Aorta (tissue), 5 donors: ENCODE measurements at places on chromosomes 13 and 19. TPM values are rescaled to one million over a fixed set of nuclear protein-coding genes. Genes with fewer than 3 reads are reported as not detected.

PEX11G gene
- total RNA-seq: 1.9 TPM

SIGLEC10 gene
- 4.0 TPM for total RNA-seq

PTH2 gene
- not detected for total RNA-seq

CGB1 gene
- not detected for total RNA-seq

SF3A2 gene
- total RNA-seq: 56.1 TPM

LILRA6 gene
- total RNA-seq: 13.3 TPM

KLF2 gene
- 98.9 TPM for total RNA-seq

MTIF3 gene
- total RNA-seq: 43.8 TPM

ANGPTL8 gene
- not detected for total RNA-seq

GRCh38 chr13:110636701-110637201, 21.4 kb downstream of the NAXD start:
- no peak overlapping the region for H3K4me3 ChIP-seq
- H3K27ac ChIP-seq: no peak overlapping the region
- no peaks in the 10 kb centered on the region for H3K36me3 ChIP-seq

DNA sequence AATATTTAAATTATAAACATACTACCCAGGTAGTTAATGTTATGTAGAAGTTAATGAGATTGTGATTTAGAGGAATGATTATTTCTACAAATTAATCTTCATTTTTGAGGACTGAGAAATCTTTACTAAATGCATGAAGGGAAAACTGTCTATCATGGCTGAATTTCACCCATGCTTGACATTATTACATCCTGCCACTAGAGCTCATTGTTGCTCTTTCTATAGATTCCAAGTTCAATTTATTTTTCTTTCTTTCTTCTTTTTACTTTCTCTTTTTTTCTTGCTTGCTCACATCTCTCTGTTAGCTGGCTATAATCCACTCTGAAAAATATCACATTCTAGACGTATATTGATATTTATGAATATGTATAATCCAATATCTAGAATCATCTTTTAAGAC, 505.0 kb upstream of the KLHL1 start:
- no peaks in the 10 kb centered on the region for H3K27me3 ChIP-seq
- no peak overlapping the region for H3K4me3 ChIP-seq
- no peak overlapping the region for H3K27ac ChIP-seq

- DNase-seq: no peak
- no peak overlapping the region for H3K4me3 ChIP-seq
- H3K27ac ChIP-seq: no peak overlapping the region
- H3K36me3 ChIP-seq: no peaks in the 10 kb centered on the region
Observed at GRCh38 chr13:89900104-89900765, 1447.3 kb upstream of the MIR17HG start.

- no peaks in the 10 kb centered on the region for H3K36me3 ChIP-seq
- H3K27ac ChIP-seq: no peak overlapping the region
- no peaks in the 10 kb centered on the region for H3K27me3 ChIP-seq
Observed at GRCh38 chr13:50167224-50167947, 152.1 kb downstream of the KCNRG start.

DNA sequence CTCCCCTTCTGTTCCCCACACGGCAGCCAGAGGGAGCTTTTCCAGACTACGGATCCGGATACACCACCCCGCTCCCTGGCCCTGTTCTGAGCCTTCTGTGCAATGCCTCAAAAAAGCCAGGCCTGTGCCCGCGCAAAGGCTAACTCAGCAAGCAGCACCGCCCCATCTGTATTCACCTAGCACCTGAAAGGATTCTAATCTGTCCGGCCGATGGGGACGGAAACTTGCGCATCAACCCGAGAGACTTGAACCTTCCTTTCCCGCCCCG, 589 bp downstream of the ZBTB45 start:
- peak overlapping the region; percentile 30 for H3K27ac ChIP-seq
- peak overlapping the region; percentile 50 for H3K4me3 ChIP-seq
- peak; percentile 82 for DNase-seq
- no peaks in the 10 kb centered on the region for H3K27me3 ChIP-seq
- no peaks in the 10 kb centered on the region for H3K4me1 ChIP-seq

DNA sequence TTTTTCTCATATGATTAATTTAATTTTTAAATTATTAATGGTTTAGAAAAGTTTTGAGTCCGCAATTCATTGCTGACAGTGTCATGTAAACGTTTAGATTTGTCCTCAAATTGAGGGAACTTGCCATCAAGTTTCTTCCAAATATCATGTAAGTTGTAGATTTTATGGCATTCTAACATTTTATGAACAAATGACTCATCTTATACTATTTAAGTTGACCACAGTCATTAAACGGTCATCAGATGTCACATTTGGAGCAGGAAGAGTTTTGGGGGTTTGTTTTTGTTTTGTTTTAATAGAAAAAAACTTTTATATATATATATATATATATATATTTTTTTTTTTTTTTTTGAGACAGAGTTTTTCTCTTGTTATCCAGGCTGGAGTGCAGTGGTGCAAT, 4.3 kb downstream of the ZNF114 start:
- no peak overlapping the region for H3K4me3 ChIP-seq
- no peaks in the 10 kb centered on the region for H3K36me3 ChIP-seq
- H3K27me3 ChIP-seq: no peaks in the 10 kb centered on the region
- H3K4me1 ChIP-seq: no peaks in the 10 kb centered on the region
- H3K27ac ChIP-seq: no peak overlapping the region

GRCh38 chr13:52446265-52446664, 4.2 kb downstream of the VPS36 start:
- H3K36me3 ChIP-seq: peaks cover 2% of the 10 kb centered on the region
- H3K4me1 ChIP-seq: no peaks in the 10 kb centered on the region
- H3K27me3 ChIP-seq: no peaks in the 10 kb centered on the region
- H3K27ac ChIP-seq: no peak overlapping the region
- H3K4me3 ChIP-seq: no peak overlapping the region

DNA sequence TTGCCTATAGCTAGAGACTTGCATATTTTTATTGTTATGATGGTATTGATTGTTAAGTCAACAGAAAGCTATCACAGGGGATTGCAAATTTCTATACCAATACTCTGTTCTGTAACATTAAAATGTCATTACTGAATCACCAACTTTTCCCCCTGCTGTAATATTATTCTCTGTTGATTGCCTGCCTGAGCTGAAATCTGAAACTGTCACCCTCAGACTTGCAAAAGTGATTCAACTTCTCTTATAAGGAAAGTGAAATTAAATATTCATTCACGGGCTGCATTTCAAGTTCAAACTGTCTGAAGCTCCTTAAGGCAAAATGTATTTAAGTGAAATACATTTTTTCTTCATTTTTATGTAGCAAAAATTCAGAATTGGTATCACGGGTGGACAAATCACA, 723.2 kb downstream of the PCDH9 start:
- H3K36me3 ChIP-seq: no peaks in the 10 kb centered on the region
- DNase-seq: no peak
- no peak overlapping the region for H3K27ac ChIP-seq
- H3K4me3 ChIP-seq: no peak overlapping the region

DNA sequence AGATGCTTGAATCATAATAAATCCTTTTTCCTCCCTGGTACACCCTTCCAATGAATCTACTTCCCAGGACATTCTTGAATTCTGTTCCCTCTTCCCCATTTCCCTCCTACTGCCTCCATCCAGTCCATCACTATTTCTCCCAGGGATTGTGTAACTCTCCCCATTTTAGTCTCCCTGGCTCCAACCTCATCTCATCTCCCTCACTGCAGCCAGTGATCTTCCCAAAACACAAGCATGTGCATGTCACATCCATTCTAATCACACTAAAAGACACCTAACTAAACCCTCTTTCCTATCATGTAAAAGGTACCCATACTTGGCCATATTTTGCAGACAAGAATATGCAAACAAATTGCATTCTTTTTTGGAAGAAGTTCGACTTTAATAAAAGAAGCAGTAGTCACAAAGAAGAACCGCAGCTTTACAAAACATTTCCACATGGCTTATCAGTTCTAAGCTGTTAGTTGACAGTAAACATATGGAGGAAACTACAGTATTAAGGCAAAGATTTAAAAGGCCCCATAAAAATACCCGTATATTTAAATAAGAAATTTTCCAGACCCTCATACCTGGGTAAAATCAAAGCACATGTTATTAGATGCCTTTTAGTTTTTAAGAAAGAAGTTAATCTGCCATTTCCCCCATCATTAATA, 111.0 kb downstream of the KCTD12 start:
- peaks cover 1% of the 10 kb centered on the region for H3K4me1 ChIP-seq
- no peak for DNase-seq
- H3K27me3 ChIP-seq: no peaks in the 10 kb centered on the region
- H3K36me3 ChIP-seq: no peaks in the 10 kb centered on the region
- no peak overlapping the region for H3K27ac ChIP-seq

DNA sequence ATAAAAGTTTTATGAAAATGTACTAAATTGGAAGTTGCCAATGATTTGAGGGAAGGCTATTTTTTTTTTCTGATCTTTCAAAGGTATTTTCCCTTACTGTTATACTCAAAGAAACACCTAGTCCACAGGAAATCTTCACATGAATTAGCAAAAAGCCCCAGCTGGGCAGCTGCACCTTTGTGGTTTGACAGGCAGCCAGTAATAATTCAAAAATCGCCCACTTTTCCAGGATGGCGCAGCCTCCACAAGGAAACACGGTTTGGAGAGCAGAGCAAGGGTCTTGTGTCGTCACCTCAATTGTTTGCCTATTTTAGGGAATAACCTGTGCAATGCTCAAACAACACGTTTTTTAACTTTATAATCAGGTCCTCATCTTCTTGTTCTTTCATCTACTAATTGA, 324.9 kb upstream of the GPC6 start:
- no peak overlapping the region for H3K27ac ChIP-seq
- no peaks in the 10 kb centered on the region for H3K4me1 ChIP-seq
- H3K27me3 ChIP-seq: no peaks in the 10 kb centered on the region
- no peaks in the 10 kb centered on the region for H3K36me3 ChIP-seq
- no peak for DNase-seq
- no peak overlapping the region for H3K4me3 ChIP-seq

DNA sequence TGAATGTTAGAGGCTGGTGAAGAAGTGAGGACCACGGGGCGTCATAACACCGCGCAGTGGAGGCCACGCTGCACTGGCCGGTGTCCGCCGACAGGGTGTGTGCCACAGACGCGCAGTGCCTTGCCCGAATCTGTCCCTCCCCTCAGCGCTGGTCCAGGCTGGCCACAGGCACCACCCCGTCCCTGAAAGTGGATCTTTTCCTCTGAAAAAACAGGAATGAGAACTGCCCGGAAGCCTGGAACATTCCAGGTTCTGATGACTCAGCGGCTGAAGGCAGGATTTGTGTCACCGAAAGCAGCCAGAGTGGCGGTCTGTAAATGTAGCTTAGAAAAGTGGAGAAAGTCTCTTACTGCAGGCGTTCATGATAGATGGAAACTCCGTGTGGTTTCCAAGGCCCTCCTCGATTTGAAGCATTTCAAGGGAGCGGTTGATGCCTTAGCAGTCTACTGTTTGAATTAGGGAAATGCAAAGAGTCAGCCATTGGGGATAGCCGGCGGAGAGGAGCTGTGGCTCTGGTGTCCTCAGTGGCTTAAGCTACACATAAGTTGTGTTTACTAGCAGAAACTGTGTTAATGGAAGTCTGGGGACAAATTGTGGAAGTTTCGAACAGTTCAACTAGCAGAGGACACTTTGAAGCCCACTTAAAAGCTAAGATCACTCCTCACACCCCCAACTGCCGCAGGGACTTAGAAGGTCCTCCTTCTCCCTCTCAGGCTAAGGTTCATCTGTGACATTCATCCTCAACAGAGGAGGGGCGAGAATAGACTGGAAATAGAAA, 70.8 kb downstream of the NUFIP1 start:
- peak overlapping the region; percentile 97 for H3K27ac ChIP-seq
- H3K27me3 ChIP-seq: no peaks in the 10 kb centered on the region
- peaks cover 3% of the 10 kb centered on the region for H3K4me1 ChIP-seq
- H3K4me3 ChIP-seq: no peak overlapping the region

GRCh38 chr13:80145171-80145690, 195.7 kb downstream of the SPRY2 start:
- no peaks in the 10 kb centered on the region for H3K27me3 ChIP-seq
- H3K4me3 ChIP-seq: no peak overlapping the region
- peaks cover 4% of the 10 kb centered on the region for H3K4me1 ChIP-seq

DNA sequence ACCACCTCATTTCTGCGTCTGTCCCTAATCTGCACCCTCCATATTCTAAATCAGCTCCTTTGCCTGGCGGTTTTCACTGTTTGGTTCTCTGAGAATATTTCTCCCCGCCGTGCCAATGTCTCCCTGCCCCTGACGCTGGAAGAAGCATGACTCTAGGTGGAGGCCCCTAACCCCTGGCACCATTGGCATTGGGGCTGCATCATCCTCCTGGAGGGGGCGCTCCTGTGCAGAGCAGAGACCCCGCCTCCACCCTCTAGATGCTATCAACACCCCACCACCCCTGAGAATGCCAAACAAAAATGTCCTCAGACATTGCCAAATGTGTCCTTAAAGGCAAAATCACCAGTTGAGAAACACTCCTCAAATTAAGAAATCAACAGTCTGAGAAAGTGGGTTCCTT, 6.5 kb downstream of the ZSCAN5B start:
- no peak overlapping the region for H3K27ac ChIP-seq
- no peak overlapping the region for H3K4me3 ChIP-seq
- H3K27me3 ChIP-seq: no peaks in the 10 kb centered on the region
- no peaks in the 10 kb centered on the region for H3K4me1 ChIP-seq

DNA sequence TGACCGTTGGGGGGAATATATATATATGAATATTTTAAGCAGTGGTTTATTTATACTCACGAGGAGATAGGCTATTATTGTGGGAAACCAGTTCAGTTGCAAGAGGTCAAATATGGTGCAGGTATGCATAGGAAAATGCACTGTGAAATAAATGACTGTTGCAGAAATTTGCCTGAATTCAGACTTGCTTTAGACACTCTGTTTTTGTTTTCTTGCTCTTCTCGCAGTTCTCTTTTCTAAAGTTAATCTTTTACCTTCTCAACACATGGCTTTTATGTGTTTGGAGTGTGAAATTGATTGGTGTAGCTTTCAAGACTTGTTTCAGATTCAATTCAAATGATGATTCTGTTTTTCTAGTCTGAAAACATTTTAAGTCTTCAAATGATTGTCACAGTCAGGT, 109.7 kb downstream of the LRCH1 start:
- peaks cover 4% of the 10 kb centered on the region for H3K4me1 ChIP-seq
- no peaks in the 10 kb centered on the region for H3K27me3 ChIP-seq
- H3K27ac ChIP-seq: no peak overlapping the region
- no peak overlapping the region for H3K4me3 ChIP-seq
- DNase-seq: no peak

GRCh38 chr19:4636151-4636717, 3.1 kb upstream of the TNFAIP8L1 start:
- H3K4me3 ChIP-seq: peak overlapping the region; percentile 51
- no peaks in the 10 kb centered on the region for H3K4me1 ChIP-seq
- H3K27me3 ChIP-seq: no peaks in the 10 kb centered on the region
- H3K36me3 ChIP-seq: no peaks in the 10 kb centered on the region
- no peak overlapping the region for H3K27ac ChIP-seq

GRCh38 chr13:114130837-114131582, 1.4 kb downstream of the RASA3 start:
- H3K27me3 ChIP-seq: no peaks in the 10 kb centered on the region
- no peaks in the 10 kb centered on the region for H3K4me1 ChIP-seq
- H3K36me3 ChIP-seq: no peaks in the 10 kb centered on the region
- peak overlapping the region; percentile 45 for H3K4me3 ChIP-seq
- peak; percentile 77 for DNase-seq

GRCh38 chr13:56700324-56700723, 440.4 kb upstream of the PRR20A start:
- DNase-seq: no peak
- no peak overlapping the region for H3K27ac ChIP-seq
- H3K4me3 ChIP-seq: no peak overlapping the region
- no peaks in the 10 kb centered on the region for H3K27me3 ChIP-seq

GRCh38 chr13:47896546-47896945, 104.5 kb downstream of the SUCLA2 start:
- no peaks in the 10 kb centered on the region for H3K4me1 ChIP-seq
- no peak overlapping the region for H3K27ac ChIP-seq
- no peaks in the 10 kb centered on the region for H3K27me3 ChIP-seq
- DNase-seq: no peak
- H3K4me3 ChIP-seq: no peak overlapping the region
